NCI-H1436 treated with DMSO at 0.1 percent for 48 hours (cell line): ENCODE measurements at places on chromosomes 7 and 10.

DNA sequence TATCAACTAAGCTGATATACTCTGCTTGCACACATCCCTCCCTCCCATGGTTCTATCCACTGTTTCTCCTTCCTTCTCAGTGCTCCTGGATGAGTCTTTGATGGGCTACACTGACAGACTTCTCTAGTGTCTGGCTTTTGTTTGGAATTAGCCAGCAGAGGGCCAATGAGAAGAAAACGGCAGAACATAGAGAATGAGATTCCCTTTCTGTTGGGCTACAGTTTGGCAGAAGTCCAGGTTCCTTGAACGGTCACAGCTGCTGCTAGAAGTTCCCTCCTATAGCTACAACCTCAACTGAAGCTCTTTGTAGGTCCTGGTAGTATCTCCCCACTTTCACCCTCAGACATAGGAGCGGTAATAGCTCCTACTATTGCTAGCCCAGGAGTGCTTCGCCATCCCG lies 251.1 kb upstream of the LRRN3 start:
- DNase-seq = no peak

DNA sequence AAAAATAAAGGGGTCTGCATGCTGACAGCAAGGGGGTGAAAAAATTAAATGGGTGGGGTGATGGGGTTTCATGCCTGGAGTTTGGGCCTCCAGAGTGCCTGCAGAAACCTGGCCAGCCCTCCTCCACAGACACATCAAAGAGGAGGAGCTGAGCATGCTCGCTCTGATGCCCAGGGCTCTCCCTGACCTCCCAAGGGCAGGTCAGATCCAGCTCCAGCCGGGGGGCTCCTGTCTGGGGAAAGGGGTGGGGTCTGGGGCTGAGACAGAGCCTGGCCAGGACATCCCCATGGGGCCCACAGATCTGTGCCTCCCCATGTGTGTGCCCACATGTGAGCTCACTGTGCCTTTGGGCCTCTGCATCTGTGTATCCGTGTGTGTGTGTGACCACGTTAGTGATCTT lies 915 bp upstream of the CALHM1 start:
- DNase-seq = no peak

- DNase-seq = no peak
Measured at GRCh38 chr7:135761751-135762488, 13.3 kb upstream of the FAM180A start.

GRCh38 chr10:30762620-30763019 lies 133.1 kb upstream of the LYZL2 start:
- no peak for DNase-seq

DNA sequence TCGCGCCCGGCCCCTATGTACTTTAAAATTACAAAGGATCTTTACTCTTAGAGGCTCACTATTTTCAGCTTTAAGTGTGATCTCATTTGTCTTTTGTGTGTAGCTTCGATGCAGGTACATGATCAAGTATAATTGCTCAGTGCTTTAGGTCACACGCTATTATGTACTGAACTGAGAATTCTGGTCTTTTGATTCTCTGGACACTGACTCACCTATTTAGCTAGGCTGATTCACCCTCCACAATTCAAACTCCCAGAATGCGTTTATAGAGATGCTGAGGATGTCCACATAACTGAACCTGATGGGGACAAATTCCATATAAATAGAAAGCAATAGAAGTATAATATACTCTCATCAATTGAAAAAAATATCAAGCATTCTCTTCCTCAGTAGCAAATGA lies 57.8 kb downstream of the PRKCQ start:
- no peak for DNase-seq

GRCh38 chr10:125038637-125039036 lies 96.7 kb downstream of the ZRANB1 start:
- DNase-seq = no peak

DNA sequence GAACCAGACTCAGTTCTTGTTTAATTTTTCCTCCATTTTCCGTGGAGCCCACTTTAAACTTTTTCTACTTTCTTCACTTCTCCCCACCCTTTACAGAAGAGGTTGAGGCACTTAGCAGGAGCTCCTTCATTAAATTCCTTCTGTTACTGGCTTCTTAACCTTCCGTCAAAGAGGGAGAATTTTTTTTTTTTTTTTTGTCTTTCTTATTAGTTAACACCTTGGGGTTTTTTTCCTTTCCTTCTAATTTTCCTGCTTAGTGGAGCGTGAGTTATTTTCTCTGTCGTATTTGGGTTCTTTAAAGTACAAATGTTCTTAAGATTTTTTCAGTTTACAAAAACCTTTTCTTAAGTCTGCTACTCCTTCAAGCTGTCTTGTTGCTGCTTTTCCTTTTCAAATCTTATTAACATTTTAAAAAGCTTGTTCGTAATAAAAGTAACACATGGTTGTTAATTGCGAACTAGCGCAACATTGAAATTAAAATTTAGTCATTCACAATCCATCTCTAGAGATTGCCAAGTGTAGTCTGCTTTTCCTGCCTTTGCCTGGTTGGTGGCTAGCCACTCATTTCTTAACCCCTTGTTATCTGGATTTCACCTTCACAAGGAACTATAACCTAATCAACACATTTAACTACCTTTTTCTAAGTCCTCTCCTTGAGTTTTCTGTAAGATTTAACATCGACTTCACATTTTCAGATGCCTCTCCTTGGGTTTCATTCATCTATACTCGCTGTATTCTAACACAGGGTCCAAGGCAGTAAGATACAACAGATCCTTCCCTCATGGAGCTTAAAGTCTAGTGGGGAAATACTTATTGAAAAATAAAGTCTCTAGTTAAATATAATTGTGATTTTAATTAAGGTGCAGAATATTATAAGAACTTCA lies 2.0 kb downstream of the BMPR1A start:
- no peak for DNase-seq

DNA sequence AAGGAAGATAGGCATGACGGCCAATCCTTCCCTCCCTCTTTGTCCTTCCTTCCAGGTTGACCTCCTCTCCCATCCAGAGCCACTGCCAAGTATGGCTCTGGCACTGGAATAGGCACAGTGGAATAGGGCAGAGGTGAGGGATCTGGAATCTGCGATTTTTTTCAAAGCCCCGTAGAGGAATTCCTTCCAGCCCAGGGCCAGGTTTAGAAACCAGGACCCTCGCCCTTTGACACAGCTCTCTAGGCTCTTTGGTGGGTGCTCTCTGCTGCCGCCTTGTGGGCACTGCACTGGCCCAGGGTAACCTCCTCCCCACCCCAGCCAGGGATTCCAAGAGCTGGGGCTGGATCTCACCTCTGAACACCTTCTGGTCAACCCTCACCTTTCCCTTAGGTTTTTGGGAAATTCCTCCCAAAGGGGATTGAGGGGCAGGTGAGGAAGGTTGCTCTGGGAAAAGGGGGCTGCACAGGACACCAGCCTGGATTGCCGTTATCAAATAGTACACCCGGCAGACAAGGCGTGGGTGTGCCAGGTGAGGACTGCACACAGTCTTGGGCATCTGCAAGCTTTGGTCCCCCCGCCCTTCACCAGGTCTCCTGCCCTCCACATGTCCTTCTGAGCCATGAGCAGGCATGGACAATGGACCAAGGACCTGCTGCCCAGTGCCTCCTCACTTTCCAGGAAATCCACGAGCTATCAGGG lies 22.8 kb downstream of the C10orf105 start:
- no peak for DNase-seq

GRCh38 chr10:21217107-21217506 lies 308.4 kb downstream of the SKIDA1 start:
- no peak for DNase-seq

GRCh38 chr7:47763063-47763974 lies 181.4 kb upstream of the TNS3 start:
- DNase-seq = no peak

- no peak for DNase-seq
Measured at GRCh38 chr10:1169186-1169885, 113.2 kb downstream of the WDR37 start.

- DNase-seq = no peak
Measured at GRCh38 chr10:97948822-97949221, 81.6 kb downstream of the CRTAC1 start.

GRCh38 chr10:122988501-122988900 lies 8.3 kb downstream of the PSTK start:
- no peak for DNase-seq

DNA sequence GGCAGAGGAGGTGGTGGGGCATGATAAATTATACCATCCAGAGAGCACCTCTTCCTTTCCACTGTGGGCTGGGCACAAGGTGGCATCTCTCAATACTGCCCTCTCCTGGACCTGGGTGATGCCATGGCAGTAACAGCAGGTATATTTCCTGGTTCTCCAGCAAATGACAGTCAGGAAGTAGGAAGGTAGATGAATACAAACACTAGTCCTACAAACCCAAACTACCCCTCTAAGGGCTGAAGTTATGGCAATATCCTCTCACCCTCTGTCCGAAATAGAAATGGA lies 1004.9 kb downstream of the KCNMA1 start:
- DNase-seq = no peak

GRCh38 chr7:151689196-151689971 lies 169.7 kb upstream of the RHEB start:
- DNase-seq = peak; percentile 14

DNA sequence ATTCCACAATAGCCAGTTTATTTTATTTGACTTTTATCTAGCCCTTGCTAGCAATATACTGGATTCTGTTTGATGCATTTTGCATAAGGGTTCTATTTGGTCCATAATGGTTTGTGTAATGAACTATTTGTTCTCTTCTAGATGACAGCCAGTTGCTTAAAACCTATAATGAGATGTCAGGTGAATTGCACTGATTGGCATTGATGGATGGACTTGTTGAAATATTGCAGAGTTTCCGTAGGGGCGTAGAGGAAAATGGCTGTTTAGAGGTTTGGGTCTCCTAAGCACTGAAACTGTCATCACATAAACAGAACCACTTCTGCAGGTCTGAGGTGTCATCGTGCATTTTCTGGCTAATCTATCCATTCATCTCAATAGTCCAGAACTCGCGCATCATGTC lies 124.9 kb upstream of the HDAC9 start:
- DNase-seq = peak; percentile 15

DNA sequence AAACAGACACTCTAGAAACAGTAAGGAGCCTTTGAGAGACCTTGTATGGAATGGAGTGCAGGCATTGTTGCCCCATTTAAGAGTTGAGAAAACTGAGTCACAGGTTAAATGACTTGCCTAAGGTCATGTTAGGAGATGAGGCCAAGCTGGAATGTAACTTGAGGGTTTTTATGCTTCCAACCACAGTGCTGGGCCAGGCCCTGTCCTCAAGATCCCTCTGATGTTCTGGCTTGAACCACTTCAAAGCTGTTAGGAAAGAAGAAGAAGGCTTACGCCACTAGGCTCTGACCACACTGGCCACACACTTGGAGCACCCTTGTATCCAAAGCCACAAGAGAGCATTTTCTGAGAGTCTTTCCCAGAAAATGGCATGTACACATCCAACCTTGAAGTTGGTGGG lies 42.7 kb downstream of the PLAU start:
- no peak for DNase-seq

DNA sequence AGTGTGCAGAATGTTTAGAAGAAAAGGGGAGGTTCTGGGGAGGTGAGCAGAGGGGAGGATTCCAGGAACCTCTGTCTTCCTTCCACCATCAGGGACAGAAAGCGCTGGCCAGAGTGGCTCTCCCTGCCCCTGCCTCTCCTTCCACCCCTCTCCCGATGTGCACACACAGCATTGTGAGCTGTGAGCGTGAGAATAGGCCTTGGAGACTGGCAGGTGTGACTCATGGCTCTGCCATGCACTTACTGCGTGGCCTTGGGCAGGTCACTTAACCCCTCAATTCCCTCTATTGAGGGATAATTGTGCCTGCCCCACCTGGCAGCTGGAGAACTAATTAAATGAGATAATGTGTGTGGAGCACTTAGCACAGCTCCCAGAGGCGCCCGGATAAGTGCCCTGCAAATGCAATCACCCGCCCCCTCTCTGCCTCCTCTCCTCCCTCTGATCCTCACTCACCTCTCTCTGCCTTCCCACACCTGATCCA lies 115.4 kb downstream of the ZMIZ1 start:
- peak; percentile 40 for DNase-seq

GRCh38 chr7:99737726-99738125 lies 2.7 kb upstream of the CYP3A7 start:
- no peak for DNase-seq

GRCh38 chr7:72706521-72706920 lies 121.5 kb downstream of the TYW1B start:
- DNase-seq = no peak

GRCh38 chr7:22117222-22117621 lies 171.5 kb upstream of the CDCA7L start:
- DNase-seq = no peak

GRCh38 chr7:91080351-91080750 lies 183.9 kb upstream of the FZD1 start:
- DNase-seq = no peak

GRCh38 chr10:76031769-76032699 lies 600.6 kb downstream of the LRMDA start:
- no peak for DNase-seq

DNA sequence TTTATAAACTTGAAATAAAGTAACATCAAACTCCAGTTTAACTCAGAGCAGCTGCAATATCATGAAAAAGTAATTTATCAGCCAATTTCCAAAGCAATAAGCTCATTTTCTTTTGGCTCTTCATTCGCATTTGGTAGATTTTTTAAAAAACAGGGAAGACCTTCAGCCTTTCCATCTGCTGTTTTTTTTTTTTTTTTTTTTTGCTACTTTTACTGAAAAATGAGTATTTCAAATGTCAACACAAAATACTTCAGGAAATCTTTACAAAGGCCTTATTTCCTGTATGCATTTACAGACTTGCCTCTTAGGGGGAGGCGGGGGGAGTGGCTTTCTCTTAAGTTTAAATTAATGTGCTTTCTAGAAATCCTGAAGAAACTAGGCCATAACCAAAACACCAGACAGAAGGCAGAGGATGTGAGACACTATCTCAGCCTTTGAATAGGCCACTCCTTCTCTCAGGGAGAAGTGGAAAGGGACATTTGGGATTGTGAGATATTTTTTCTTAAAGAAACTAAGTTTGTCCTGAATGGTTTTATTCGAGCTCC lies 91.8 kb downstream of the COL28A1 start:
- DNase-seq = no peak

DNA sequence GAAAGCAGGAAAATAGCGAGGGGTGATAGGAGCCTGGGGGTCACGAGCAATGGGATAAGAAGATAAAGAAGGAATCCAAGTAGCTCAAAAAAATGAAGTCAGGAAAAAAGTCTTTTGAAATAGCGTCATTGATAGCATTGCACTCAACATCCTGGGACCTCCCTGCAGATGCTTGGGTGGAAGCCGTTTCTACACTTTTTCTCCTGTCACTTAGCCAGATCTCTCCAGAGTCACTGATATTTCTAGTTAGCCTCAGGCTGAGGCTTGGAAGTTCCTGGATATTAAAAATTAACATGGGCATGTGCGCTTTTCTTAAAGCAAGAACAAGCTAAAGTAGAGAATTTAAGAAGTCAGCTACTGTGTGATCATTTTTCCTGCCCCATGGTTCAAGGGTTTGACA lies 39.5 kb upstream of the CHST15 start:
- DNase-seq = no peak
